Amniotic stem cell (primary cell): ENCODE measurements at places on chromosomes 2 and 18.

DNA sequence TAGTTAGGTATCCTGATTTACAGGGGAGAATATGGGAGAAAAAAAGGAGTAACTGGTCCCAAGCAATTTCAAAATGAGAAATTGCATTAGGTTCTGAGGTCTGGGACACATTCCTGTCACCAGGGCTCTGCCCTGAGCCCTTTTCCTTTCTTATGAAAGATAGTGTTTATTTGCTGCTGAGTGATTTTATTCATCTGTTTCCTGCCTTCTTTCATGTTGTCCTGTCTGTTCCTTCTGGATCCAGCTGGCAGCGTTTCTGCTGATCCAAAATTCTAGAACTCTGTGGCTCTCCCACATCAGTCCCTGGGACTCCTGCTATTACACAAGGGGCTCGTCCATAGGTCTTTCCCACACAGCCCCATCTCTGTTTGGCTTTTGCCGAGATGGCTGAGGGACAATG, 519.1 kb upstream of the SALL3 start:
- DNase-seq: no peak

- DNase-seq: peak; percentile 28
Observed at GRCh38 chr18:10057894-10058791, 144.3 kb downstream of the VAPA start.

GRCh38 chr2:10193851-10194820, 71.6 kb downstream of the RRM2 start:
- no peak for DNase-seq

- DNase-seq: no peak
Observed at GRCh38 chr18:45682181-45682580, 41.8 kb upstream of the SLC14A1 start.

DNA sequence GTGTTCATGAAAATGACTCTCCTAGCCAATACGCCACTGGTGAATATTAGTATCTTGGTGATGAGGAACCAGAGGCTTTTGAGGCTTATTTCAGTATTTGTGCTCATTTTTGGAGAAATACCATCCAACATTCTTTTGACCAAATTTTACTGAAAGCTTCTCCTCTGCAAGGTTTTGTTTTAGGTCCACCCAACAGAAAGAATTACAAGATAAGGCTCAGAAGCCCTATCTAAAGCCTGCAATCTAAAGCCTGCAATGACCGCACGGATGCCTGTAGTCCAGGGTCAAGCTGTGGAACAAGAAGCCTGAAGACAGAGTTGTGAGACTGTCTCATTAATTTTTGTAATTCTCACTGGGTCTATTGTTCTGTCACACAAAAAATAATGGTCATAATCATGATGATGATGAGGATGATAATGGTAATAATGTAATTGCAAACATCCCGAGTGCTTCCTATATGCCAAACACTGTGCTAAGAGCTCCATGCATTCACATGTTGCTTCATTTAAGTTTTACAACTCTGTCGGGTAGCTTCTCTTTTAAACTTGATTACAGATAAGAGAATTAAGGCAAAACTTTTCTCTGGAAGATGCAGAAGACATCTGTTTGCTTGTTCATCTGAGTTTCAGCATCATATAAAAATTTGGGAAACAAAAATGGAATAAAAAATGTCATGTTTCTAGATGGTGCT, 33.2 kb upstream of the NCOA1 start:
- no peak for DNase-seq
